ENCODE measurements at places on chromosomes 5 and 9.

- DNase-seq, result peak; percentile 22
These were observed 1.2 kb downstream of the TTC33 start for GRCh38 chr5:40754381-40755092.

- DNase-seq, result no peak
These were observed 214.3 kb downstream of the AGTPBP1 start for GRCh38 chr9:85527331-85528020.

- DNase-seq, result no peak
These were observed 34.3 kb downstream of the PCA3 start for GRCh38 chr9:76798527-76798926.

GRCh38 chr5:14134083-14134482, 9.1 kb upstream of the TRIO start:
- DNase-seq, result no peak
